Epithelial cell of esophagus (primary cell): ENCODE measurements at places on chromosomes 11 and 22.
A peak's percentile ranks its signal among the peaks of the same experiment; 100 is the strongest.

- no peak for DNase-seq
These were observed 1286.7 kb downstream of the TBC1D22A start for GRCh38 chr22:48049116-48049515.

DNA sequence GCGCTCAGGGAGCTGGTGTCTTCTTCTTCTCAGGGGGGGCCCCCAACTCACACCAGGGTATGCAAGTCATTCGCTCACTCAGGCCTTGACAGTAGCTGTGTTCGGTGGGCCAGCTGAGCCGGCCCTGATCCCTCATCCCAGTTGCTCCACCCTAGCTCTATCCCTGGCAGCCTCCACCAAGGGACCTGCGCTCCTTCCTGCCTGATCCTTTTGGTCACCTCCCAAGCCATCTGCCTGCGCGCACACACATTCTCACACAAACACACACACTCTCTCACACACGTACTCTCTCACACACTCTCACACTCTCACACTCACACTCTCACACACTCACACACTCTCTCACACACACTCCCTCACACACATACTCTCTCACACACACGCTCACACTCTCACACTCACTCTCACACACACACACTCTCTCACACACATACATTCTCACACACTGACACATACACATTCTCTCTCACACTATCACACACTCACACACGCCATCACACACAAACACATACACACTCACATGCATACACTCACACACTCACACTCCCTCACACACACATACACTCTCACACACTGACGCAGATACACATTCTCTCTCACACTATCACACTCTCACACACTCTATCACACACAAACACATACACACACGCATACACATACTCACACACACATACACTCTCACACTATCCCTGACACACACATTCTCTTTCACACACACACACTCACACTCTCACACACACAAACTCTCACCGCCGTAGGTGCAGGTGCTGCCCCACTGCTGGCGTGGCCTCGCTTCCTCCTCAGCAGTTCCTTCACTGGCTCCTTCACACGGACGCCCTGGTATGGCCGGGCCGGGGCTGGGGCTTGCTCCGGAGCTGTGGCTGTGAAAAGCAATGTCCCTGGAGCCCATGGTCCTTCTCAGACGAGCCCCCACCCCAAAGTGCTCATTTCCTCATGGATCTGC, 20.8 kb downstream of the POU2AF1 start:
- DNase-seq = no peak

- DNase-seq = no peak
These were observed 4.8 kb downstream of the PAX6 start for GRCh38 chr11:31806186-31806927.

GRCh38 chr11:86108191-86108590, 39.3 kb upstream of the PICALM start:
- DNase-seq = no peak

DNA sequence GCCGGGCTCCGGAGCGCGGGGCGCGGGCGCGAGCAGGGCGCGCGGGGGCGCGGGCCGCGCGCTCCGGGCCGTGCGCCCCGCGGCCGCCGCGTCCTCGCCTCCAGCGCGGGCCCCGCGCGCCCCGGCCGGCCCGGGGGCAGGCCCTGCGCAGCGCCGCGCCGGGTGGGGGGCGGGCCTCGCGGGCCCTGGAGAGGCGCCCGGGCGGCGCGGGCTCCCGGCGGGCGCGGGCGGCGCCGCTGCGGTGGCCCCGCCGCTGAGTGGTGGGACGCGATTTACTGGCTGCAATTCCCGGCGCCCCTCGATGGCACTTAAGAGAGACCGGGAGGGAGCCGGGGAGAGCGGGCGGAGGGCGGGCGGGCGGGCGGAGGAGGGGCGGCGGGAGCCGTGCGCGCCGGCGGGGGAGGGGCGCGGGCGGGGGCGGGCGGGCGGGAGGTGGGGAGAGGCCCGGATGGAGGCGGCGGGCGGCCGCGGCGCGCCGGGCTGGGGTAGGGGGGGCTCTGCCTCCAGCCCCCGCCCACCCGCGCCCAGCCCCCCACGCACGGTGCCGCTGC, 73.2 kb upstream of the TCF20 start:
- DNase-seq = no peak

DNA sequence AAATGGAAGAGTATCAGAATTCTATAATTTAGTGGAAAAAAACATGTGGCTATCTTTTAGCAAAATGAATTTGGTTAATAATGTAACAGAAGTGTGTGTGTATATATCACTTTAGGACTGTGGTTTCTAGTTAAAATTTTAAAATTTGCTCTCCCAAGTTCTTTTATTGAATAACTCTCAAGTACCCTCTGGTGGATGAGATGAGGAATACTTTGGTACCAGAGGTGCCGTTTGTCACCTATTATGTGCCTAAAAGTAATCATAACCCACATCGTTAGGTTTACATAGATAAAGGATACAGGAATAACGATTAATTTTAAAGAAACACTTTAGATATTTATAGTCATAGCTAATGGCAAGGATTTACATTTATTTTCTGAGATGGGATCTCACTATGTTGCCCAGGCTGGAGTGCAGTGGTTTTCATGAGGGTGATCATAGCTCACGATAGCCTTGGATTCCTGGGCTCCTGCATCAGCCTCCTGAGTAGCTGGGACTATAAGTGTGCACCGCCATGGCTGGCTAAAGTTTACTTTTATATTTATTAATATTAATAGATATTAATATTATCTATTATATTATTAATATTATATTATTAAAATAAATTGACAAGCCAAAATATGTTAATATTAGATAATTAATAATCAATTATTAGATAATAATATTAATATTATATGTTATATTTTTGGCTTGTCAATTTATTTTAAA, 66.7 kb upstream of the CAPRIN1 start:
- no peak for DNase-seq

DNA sequence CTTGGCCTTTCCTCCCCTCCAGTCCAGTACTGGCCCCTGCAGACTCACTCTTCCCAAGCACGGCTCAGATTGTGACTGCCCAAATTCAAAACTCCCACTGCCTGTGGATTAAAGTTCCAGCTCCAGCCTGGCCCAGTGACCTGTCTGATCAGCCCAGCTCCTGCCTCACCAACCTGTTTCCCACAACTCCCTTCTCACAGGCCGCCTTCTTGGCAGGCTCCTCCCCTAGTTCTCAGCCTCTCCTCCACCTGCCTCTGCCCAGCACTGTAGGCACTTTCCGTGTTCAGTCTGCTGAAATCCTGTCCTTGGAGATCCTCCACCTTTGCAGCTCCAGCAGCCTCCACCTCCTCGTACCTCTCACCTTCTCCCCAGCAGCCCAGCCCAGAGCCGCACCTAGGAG, 68.6 kb downstream of the MICAL2 start:
- peak; percentile 41 for DNase-seq

- DNase-seq = no peak
These were observed 219.7 kb downstream of the CNTN5 start for GRCh38 chr11:99240192-99241030.
